ENCODE measurements at places on chromosomes 1 and 21.
A peak's percentile ranks its signal among the peaks of the same experiment; 100 is the strongest.

DNA sequence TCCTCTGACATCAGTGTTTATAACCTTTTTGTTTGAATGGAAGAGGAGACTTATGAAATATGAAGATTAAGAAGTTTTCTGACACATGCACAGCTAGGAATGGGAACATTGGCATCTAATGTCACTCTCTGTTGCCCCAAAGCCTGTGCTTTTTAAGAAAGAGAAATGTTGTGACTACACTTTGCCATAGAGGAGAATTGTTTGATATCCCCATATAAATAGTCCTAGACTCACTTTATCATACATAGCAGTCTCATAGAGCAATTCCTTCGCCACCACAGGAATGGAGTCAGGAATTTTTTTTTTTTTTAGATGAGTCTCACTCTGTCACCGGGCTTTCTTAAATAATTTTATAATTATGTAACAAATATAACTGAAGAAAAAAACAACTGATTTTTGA lies 1.5 kb downstream of the KRTAP21-3 start:
- DNase-seq = no peak

- no peak for DNase-seq
Measured at GRCh38 chr1:59229138-59229537, 67.8 kb upstream of the FGGY start.

DNA sequence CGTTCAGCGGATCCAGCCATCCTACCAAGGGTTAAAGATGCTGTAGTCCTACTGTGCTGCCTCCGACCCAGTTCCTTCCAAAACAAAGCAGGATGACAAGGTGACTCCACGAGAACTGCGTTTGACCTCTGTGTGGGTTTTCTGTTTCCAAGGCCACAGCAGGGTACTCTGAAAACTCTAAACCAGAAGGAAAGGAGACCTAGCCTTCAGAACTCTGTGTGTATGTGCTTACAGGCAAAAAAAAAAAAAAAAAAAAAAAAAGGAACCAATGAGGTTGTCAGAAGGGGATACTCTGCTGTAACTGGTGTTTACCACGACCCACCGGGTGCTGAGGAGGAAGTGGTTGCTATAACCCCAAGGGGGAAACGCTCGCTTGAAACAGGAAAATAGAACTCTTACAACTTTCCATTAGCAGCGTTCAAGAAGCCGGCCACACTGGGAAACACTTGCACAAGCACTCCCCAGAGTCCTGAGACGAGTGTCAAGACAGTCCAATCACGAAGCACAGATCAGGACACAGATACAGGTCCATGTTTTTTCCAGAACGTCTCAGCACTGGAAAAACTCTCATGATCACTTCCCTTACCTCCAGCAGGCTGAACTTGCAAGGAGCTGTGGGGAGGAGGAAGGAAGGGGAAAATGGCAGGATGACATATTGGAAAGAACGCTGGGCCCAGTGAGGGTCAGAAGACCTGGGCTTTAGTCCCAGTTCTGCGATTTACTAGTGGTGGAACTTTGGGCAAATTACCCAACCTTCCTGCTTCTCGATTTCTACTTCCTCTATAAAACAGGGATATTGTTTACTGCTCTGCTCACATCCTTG lies 64.0 kb downstream of the ITPKB start:
- DNase-seq = peak; percentile 63

DNA sequence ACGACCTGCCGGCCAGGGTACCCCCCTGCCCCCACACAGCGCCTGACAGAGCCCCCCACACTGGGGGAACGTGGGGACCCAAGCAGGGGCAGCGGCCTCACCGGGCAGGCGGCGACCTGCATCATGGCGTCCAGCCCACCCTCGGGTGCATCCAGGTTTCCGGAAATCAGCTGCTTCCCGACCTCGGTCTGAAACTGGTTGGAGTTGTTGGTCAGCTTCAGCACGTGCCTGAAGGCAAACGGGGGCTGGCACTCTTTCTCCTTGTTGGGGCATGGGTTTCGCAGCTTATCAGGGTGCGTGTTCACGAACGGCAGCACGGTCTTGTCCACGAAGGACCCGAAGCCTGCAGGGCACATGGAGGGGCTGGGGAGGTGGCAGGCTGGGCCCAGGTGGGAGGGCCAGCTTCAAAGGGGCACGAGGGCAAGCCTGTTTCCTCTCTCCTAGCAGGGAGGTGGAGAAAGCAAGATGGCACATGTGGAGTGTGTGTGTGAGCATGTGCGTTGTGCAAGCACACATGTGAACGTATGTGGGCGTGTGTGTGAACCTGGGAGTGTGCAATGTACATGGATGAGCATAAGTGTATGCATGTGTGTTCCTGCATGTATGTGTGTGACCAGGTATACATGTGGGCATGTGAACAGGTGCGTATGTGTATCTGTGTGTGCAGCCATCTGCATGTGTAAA lies 19.2 kb downstream of the ITGB2 start:
- DNase-seq = no peak

- no peak for DNase-seq
Measured at GRCh38 chr1:95168761-95169351, 51.7 kb downstream of the TLCD4 start.

- no peak for DNase-seq
Measured at GRCh38 chr1:53643881-53644390, 95.0 kb downstream of the GLIS1 start.

GRCh38 chr1:99737016-99737415 lies 29.4 kb downstream of the FRRS1 start:
- no peak for DNase-seq

- DNase-seq = no peak
Measured at GRCh38 chr1:201778279-201779065, 50.5 kb upstream of the IPO9 start.

GRCh38 chr1:152347116-152347728 lies 12.6 kb downstream of the FLG2 start:
- peak; percentile 25 for DNase-seq

Data from stimulated activated CD8-positive, alpha-beta memory T cell treated with anti-CD3 and anti-CD28 coated beads, Interleukin-15, amount 100 ng/mL, for 1 hour (primary cell).